Stimulated activated CD8-positive, alpha-beta memory T cell treated with anti-CD3 and anti-CD28 coated beads, Interleukin-7, amount 100 ng/mL, for 1 hour (primary cell): ENCODE measurements at places on chromosomes 2 and 18.

DNA sequence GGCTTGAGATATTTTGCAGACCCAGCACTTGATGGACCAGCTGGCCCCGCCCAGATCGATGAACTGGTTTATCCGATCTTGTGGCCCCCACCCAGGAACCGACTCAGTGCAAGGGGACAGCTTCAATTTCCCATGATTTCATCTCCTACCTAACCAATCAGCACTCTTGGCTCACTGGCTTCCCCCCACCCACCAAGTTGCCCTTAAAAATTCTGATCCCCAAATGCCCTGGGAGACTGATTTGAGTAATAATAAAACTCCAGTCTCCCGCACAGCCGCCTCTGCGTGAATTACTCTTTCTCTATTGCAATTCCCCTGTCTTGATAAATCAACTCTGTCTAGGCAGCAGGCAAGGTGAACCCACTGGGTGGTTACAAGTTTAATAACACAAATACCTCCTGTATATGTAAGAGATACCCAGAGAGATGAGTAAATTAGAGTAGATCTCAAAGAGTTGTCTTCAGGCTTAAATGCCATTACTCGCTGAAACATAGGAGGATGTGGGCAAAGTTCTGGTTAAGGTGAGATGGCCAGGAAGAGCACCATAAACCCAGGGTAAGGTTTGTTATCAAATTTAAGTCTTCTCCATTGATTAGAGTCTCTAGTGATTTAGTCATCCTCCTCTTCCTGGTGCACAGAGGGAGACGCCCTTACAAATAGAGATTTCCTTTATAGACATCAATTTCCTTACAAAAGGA lies 222.8 kb downstream of the ARL4C start:
- DNase-seq: no peak

DNA sequence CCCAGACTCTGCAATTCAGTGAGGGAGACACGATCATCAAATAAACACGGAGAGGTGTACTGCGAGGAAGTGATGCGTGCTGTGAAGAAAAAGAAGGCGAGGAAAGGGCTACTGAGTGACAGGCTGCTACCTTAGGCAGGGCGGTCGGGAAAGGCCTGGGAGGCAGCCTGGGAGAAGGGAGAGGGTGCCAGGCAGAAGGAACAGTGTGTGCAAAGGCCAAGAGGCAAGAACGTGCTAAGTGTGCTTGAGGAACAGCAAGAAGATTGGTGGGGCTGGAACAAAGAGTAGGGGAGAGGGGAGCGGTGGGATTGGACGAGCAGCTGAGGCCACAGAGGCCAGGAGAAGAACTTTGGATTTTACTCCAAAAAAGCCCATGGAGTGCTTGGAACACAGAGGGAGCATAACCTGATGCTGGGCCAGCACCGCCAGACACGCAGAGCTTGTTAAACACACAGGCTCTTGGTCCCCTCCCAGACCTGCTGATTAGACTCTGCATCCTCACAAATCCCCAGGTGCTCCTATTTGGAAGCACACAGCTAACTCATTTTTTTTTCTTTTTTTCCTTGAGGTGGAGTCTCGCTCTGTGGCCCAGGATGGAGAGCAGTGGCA lies 30.4 kb downstream of the SERTAD2 start:
- DNase-seq: no peak

- DNase-seq: no peak
Measured at GRCh38 chr2:239660390-239661230, 259.8 kb upstream of the HDAC4 start.

GRCh38 chr2:44549856-44550255 lies 188.1 kb downstream of the CAMKMT start:
- no peak for DNase-seq

DNA sequence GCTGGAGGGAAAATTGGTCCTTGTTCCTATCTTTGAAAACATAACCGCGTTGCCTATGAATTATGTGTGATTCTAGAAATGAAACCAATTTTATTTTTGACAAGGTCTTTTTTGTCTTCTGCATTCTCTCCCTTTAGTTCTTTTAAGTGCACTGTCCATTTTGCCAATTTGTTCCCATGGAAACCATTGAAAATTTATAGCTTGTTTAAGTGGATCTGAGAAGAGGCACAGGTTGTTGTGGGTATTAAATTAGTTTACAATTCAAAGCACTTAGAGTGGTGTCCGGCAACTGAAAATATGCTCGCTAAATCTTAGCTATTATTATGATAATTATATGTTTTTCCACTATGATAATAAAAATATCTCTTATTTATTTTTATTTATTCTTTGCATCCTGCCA lies 107.5 kb upstream of the FSHR start:
- no peak for DNase-seq

- DNase-seq: no peak
Measured at GRCh38 chr2:168118733-168119514, 128.5 kb downstream of the STK39 start.

GRCh38 chr18:55999641-56000040 lies 411.6 kb upstream of the TCF4 start:
- no peak for DNase-seq

GRCh38 chr2:189552334-189552990 lies 28.1 kb downstream of the SLC40A1 start:
- no peak for DNase-seq

DNA sequence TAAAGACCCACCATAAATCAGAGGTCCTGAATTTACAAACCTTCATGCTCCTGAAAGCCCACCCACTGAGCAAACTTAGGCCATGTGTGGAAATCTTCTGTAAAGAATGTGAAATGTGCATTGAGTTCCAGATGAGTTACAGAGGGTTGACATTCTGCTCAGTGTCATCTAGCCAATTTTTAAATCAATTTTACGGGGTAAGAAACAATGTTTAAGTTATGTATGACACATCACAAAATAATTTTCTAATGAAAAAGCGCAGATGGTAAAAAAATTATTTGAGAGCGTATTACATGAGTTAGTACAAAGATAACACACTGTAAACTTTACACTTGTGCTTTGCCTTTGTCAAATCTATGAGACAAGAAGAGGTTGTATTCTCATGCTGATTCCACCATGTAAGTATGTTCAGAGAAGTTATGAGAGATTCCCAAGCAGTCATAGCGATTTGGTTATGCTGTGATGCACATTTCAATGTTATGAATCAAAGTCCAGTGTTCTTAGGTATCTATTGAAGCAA lies 446.3 kb downstream of the ADCYAP1 start:
- DNase-seq: no peak

- DNase-seq: no peak
Measured at GRCh38 chr18:51461956-51462355, 264.5 kb upstream of the MEX3C start.

GRCh38 chr2:176167398-176167797 lies 10.3 kb downstream of the HOXD3 start:
- DNase-seq: no peak

DNA sequence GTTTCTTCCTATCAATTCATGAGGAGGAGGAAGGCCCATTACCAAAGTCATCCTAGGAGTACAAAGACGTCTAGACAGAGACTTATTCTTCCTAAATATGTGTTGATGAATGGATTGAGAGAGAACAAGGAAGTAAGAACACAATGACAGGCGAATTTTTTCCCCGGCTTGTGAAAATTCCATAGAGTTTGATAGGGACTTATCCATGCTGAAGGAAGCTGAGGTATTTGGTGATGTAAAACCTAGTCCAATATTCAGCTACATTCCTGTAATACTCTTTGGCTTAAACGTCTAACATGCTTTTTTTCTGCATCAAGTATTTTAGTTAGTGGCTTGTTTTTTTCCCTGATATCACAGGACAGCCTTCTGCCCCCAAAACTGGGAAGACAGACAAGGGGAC lies 121.9 kb upstream of the MYT1L start:
- DNase-seq: no peak

GRCh38 chr2:215367662-215368492 lies 56.0 kb downstream of the ATIC start:
- DNase-seq: no peak

DNA sequence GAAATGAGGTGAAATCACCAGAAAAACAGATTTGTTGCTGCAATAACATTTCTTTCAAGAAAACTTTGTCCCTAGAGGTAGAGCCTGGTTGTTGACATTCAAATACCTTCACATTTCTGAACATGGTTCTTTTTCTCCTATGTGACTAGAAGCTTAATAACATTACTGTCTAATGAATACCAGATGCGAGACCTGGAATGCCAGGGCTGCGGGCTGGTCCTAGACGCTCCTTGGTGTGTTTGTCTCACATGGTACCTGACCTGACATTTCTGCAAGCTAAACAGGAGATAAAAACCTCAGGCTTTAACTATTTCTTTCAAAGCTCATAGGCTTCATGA lies 38.5 kb downstream of the ACKR3 start:
- DNase-seq: no peak

DNA sequence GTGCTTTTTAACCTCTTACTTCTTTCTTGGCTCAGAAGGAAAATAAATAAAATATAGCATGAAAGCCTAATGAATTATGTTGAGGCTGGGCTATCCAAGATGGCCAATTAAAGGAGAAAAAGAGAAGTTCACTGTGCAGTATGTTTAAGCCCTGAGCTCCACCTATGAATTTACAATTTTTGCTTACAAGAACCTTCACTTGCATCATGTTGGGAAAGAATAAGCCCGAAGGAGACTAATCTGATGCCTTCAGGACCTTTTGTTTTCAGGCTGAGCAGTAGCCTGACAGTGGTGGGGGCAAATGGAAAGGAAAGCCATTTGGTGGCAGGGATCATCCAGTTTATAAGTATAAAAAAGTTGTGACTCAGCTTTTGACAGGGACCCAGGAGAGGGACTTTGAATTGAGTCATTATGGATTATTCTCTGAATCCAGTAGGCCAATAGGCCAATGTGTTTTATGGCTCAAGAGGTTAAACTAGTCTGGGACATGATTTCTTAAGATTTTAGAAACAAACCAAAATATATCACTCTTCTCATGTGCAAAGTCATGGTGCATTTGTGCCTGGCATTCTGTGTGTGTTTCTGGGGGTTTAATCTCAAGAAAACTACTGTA lies 56.9 kb downstream of the E2F6 start:
- DNase-seq: no peak

GRCh38 chr2:84647267-84647666 lies 131.0 kb downstream of the DNAH6 start:
- no peak for DNase-seq

DNA sequence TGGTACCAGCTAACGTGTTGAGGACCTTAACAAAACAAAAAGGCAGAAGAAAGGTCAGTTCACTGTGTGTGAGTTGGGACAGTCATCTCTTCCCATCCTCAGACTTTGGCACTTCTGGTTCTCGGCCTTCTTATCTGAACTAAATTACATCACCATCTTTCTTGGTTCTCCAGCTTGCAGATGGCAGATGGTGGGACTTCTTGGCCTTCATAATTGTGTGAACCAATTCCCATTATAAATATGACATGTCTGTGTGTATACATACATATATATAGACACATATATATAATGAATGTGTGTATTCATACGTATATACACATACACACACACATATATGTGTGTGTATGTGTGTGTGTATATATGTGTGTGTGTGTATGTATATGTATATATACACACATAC lies 301.2 kb upstream of the TRIB2 start:
- no peak for DNase-seq

DNA sequence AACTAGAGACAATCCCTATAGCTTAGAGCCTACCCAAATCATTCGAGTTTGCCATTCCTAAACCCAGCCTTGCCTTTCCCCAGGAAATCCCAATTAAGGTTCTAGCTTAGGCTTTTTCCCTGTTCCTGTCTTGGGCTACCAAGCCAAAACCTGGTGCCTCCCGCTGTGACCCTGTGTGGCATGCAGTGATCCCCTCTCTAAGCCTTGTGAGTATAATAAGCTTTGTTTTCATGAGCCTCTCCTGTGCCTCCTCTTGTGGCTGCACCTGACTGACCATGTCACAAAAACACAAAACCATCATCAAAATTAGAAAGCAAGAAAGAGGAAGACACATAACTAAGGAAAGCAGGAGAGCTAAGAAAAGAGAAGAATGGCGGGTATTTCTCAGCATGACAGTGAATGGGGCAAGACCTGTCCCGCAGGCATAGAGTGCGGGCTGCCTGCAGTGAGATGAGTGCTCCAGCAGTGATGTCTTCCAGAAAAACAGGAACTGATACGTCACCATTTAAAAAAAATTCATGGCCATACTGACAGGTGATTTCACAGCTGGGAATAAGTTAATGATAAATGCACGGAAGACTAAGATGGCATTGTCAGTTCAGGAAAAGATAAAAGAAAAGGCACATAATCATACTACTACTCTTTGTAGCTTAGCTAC lies 9.2 kb upstream of the PAIP2B start:
- no peak for DNase-seq

DNA sequence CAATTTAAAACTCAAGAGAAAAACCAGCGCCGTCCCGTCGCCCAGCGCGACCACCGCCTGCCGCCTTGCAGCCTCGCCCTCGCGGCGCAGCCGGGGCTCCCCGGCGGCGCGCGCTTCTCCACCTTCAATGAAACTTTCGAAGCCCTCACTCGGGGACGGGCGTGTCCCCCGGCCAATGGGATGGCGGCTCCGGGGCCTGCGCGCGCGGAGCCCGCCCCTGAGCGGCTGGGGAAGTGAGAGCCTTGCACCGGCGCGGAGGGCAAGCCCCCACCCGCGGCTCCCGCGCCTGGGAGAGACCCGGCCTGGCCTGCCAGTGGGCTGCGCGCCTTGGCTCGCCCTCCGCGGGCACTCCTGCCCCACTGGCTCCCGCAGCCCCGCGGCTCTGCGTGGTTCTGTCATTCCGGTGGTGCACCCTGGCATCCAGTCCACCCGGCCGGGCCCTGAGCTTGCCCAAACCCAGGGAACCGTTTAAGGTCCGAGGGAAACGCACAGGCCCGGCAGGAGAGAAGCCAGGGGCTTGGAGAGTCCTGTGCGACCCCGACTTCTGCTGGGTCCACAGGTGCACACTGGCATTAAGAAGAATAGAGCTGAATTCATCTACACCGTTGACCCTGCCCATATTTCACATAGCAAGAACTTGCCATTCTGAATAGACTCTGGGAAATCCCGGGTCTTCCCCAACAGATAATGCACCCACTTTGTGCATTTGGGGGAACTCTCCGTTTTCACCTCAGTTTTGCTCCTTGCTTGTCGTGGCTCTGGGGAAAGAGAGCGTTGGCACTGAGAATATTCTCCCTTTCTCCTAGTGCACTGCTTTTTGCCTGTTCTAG lies at the start of gene PIEZO2:
PIEZO2 (minus strand) TSS at position 129 of the 830 bp plus-strand sequence. CDS start 981 bp downstream, outside the sequence.
- no peak for DNase-seq

DNA sequence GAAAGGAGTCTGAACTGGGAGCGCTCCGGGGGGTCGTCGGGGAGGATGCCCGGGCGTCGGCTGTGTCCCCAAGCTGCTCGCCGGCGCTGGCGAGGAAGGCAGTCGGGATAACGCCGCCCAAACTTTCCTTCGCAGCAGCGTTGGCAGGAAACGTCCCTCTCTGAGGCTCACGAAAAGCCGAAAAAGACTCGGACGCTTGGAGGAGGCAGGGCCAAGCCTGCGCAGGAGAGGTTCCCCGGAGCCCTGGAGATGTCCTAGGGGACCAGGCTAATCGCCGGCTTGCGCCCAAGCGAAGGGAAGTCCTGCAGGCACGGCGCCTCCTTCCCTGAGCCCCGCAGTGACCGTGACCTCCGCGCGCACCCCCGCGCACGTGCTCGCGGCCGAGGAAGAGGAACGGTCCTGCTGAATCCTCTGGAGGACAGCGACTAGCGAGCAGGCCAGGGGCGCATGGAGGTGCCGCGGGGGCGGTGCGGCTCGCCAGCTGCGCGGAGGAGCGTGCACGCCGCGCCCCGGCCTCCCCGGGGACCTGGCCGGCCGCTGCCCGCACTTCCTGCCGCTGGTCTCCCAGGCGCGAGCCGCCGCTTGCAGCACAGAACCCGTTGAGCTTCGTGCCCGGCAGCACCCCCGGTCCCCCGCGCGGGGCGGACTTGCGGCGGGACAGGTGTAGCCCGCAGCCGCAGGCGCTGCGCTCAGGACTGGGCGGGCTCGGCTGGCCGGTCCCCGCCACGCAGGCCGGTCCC lies at the start of gene SH3RF3:
SH3RF3 (plus strand) TSS at position 590 of the 740 bp plus-strand sequence.
- DNase-seq: no peak

- DNase-seq: no peak
Measured at GRCh38 chr18:75029481-75029880, 179.5 kb downstream of the PTGR3 start.
